Activated CD4-positive, alpha-beta T cell treated with anti-CD3 and anti-CD28 coated beads, Interleukin-10, Interleukin-2, amounts not matched to agents 100 ng/mL and 50 ng/mL, durations not matched to agents 16 hours and 8 hours (primary cell): ENCODE measurements at places on chromosomes 1 and 21.

- DNase-seq: no peak
These were observed 77.4 kb downstream of the DMRTB1 start for GRCh38 chr1:53536606-53537005.

DNA sequence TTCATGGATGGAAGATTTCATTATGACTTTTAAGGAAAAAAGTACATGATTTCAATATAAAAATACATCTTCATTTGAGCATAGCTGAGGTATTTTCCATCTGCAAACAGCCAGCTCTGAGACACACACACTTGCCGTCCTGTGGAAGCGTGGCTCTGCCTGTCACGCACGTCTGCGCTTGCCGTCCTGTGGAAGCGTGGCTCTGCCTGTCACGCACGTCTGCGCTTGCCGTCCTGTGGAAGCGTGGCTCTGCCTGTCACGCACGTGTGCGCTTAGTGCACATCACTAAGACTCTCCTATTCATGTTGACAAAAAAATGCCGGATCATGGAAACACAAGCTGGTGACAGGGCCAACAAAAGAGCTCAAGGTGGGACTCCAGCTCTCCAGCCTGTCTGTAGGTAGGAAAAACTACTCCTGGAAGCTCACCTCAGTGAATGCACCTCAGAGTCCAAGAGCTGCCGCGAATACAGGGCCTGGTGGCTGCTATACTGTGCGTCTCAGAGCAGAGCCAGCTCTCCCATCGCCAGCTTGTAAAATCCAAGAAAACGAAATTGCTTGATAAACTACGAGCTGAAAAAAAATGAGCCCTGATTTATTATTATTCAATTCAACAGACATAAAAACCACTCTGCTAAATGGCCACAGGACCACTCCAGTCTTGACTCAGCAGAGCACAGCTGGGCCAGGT, 69.3 kb downstream of the SLC37A1 start:
- no peak for DNase-seq

- no peak for DNase-seq
These were observed 6.0 kb downstream of the TENT5B start for GRCh38 chr1:27006683-27007082.

GRCh38 chr1:14822493-14822892, 224.0 kb downstream of the KAZN start:
- DNase-seq: no peak

DNA sequence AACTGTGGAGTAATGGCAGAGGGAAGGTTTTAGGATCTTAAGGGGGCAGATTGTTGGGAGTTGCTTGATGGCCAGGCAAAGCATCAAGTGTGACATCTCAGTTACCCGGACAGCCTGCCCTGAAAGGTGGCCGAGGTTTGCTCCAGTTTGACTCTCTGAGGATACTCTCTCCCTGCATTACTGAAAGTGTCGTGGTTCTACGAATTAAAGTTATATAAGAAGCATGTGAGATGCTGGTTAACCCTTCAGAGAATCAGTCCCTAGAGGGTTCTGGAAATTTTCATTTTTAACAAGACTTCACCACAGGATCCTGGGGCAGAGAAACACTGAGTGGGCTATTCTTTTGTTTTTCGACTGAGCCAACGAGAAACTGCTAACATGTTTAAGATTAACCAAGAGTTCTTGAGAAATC, 689 bp upstream of the ZNF644 start:
- no peak for DNase-seq

GRCh38 chr1:67850151-67850551, 16.9 kb upstream of the GNG12 start:
- DNase-seq: peak; percentile 12
